Stimulated activated CD4-positive, alpha-beta T cell treated with anti-CD3 and anti-CD28 coated beads, Interleukin-4, amount 100 ng/mL, for 48 hours (primary cell): ENCODE measurements at places on chromosomes 7 and 10.

DNA sequence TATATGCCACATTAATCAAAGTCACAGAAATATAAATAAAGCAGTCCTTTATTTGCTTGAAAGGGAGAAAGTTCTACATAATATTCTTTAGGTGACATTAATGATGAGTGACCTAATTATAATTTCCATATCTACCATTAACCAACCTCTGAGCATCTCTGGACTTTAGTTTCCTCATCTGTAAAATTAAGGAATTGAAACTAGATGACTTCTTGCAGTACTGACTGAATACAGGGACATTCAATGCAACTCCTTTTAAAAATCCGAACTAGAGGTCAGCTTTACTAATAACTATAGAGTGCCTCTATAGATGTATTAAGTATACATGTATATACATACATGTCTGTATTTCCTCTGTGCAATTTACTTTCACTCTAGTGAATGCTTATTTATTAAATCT lies 3.9 kb downstream of the FMC1 start:
- no peak for DNase-seq

- no peak for DNase-seq
Observed at GRCh38 chr10:94493463-94493862, 52.1 kb upstream of the HELLS start.

- no peak for DNase-seq
Observed at GRCh38 chr7:38744746-38745145, 113.6 kb upstream of the AMPH start.

GRCh38 chr10:89582022-89582421 lies 46.6 kb upstream of the SLC16A12 start:
- no peak for DNase-seq

- DNase-seq, result no peak
Observed at GRCh38 chr7:77338883-77339629, 77.1 kb downstream of the GSAP start.

GRCh38 chr7:138842111-138842510 lies 44.1 kb upstream of the ATP6V0A4 start:
- DNase-seq, result no peak

- DNase-seq, result no peak
Observed at GRCh38 chr10:12027539-12027938, 15.1 kb downstream of the UPF2 start.

GRCh38 chr10:103584216-103585010 lies 90.9 kb downstream of the NEURL1 start:
- peak; percentile 40 for DNase-seq

GRCh38 chr7:24477398-24478136 lies 95.7 kb upstream of the PALS2 start:
- no peak for DNase-seq

- no peak for DNase-seq
Observed at GRCh38 chr10:78155722-78156121, 122.1 kb downstream of the RPS24 start.

DNA sequence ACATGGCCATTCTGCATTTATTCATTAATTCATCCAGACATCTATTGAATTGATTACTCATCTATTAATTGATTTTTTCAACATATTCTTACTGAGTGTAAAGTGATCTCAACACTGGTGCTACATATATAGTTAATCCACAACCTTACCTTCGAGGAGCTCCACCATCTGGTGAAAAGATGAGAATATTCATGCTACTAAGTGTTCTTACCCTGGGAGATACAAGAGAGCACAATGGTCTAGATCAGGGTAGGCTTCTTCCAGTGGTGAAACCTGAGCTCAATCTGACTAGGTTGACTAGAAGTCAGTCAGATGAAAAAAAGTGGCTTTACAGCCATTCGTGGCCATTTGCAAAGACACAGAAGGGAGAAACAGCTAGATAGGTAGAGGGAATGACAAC lies 507.4 kb downstream of the ANKRD7 start:
- no peak for DNase-seq

- DNase-seq, result no peak
Observed at GRCh38 chr10:105070952-105071351, 429.9 kb downstream of the SORCS3 start.

GRCh38 chr10:16993186-16993585 lies 136.4 kb downstream of the CUBN start:
- DNase-seq, result no peak

DNA sequence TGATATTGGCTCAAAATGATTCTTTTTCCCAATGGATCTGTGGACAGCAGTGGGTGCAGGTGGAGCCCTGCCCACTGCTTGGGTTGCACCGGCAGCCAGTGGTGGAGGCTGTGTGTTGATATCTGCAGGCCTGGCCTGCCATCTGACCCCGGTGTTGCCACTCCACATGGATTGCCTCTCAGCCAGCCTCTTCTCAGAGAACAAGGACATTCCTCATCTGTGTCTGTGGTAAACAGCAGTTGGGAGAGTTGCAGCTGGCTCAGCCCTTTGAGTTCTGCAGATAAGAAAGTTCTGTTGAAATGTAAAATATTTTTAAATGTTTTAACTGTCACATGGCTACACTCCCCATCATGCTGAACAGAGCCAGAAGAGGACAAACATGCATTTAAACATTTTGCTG lies 374.9 kb upstream of the CELF2 start:
- no peak for DNase-seq

DNA sequence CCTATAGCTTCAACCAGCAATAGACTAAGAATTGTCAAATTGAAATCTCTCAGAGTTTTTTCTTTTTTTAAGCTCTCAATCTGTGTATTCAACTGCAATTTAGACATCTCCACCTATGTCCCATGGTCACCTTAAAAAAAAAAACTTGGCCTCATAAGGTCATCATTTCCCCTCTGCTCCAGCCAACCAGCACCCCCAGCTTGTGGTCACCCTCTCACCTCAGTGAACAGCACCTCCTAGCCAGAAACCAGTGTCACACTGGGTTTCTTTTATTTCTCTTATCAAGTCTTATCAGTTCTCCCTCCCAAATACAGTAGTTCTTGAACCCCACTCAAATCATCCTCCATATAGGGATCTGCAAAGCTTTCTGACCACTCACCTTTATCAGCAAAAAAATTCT lies 4.0 kb downstream of the ITGB1 start:
- DNase-seq, result no peak

- no peak for DNase-seq
Observed at GRCh38 chr7:92246360-92247101, 757 bp downstream of the ANKIB1 start.

DNA sequence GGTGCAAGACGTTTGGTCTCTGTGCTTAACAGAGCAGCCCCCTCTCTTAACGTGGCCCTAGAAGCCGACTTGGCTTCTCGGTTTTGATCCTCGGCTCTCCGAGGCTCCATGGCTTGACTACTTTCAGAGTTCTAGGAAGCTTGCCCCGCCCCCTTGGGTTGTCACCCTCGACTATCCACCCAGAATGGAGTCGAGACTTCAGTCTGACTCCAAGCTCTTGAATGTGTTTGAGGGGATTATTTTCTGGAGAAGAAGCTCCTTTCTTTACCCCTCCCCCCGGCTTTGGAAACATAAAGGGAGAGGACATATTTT lies 448 bp downstream of the SEC24C start:
- DNase-seq, result peak; percentile 61

- DNase-seq, result no peak
Observed at GRCh38 chr7:55534916-55535590, 37.2 kb downstream of the VOPP1 start.

DNA sequence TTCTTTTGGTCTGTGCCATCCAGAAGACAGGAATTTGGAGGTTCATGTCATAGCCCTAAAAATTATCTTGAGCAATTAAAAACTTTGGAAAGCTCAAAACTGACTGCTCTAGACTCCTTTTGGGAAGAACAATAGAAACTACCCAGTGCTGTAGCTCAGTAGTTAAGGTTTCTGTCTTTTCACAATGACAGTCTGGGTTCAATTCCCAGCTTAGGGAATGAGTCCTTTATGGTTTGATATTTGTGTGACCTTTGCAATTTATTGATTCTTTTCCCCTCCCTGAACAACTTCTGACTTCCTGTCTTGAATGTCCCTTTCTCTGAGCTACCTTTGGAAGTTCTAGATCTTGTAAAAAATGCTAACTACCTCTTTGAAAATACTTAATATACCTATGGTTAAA lies 603.3 kb upstream of the IGFBP3 start:
- DNase-seq, result no peak

DNA sequence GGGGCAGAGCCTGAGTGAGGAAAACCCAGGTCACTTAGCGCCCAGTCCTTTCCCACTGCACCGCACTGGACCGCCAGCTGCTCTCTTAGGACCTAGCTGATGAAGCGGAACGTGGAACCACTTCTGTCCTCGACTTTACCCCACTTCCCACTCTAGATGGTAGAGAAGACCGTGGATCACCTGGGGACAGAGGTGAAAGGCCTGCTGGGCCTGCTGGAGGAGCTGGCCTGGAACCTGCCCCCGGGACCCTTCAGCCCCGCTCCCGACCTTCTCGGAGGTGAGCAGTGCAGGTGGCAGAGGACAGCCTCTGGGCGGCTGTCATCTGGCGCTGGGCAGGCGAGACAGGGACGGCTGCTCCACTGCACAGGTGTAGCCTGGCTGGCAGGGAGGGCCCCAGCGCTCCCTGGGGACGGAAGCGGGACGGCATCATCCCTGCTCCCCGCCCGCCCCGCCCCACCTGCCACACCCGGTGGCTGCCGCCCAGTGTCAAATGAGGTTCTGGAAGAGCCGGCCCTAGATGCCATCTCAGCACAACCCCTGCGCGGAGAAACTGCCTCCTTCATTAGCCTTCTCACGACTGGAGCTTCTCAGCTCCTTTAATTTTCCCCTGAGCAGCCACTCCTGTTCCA lies 11.7 kb downstream of the PLAC9 start:
- DNase-seq, result peak; percentile 14

DNA sequence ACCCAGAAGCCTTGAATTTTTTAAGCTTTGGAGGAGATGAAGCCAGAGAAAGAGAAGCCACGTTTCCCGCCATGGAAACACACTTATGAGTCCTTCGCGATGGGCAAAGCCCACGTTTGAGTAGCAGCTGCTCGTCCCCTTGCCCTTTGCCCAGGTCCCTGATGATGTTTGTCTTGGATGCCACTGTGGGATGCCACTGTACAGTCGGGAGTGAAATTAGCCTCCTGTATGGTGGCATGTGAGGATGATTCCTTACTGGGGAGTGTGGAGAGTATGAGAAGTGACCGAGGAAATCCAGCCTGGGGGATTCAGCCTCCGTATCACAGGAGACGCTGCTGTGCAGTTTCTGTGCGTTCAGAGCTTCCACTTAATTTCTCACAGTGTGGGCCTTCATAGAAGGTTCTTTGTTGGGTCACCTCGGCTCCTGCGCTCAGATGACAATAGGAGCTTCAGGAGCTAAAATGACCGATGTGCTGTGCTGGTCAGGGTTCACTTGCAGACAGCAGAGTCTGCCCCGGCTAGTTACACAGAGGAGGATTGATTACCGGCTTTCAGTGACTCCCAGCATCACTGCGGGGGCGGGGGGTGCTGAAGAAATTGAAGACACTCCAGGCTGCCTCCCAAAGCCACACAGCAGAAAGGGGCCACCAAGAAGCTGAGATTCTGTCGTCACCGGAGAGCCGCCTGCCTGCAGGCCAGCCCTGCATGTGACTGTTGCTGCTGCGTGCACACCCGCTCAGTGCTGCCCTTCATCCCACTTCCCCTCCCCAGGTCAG lies 122.1 kb upstream of the SFMBT2 start:
- no peak for DNase-seq

GRCh38 chr7:9863545-9863944 lies 1110.1 kb upstream of the PHF14 start:
- DNase-seq, result no peak

- DNase-seq, result no peak
Observed at GRCh38 chr10:62011558-62011957, 110.1 kb downstream of the ARID5B start.

- DNase-seq, result no peak
Observed at GRCh38 chr10:71250405-71250804, 38.0 kb downstream of the UNC5B start.

DNA sequence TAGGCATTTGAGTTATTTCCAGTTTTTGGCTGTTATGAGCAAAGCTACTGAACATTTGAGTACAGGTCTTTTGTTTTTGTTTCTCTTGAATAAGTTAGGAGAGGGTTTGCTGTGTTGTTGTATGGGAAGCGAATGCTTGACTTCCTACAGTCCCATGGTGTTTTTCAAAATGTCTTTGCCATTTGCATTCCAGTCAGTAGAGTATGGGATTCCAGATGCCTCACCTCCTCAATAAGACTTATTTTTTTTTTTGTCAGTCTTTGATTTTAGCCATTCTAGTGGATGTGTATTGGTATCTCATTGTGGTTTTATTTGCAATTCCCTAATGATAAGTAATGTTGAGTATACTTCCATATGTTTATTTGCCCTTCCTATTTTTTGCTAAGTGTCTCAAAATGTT lies 19.4 kb downstream of the CDK13 start:
- no peak for DNase-seq

DNA sequence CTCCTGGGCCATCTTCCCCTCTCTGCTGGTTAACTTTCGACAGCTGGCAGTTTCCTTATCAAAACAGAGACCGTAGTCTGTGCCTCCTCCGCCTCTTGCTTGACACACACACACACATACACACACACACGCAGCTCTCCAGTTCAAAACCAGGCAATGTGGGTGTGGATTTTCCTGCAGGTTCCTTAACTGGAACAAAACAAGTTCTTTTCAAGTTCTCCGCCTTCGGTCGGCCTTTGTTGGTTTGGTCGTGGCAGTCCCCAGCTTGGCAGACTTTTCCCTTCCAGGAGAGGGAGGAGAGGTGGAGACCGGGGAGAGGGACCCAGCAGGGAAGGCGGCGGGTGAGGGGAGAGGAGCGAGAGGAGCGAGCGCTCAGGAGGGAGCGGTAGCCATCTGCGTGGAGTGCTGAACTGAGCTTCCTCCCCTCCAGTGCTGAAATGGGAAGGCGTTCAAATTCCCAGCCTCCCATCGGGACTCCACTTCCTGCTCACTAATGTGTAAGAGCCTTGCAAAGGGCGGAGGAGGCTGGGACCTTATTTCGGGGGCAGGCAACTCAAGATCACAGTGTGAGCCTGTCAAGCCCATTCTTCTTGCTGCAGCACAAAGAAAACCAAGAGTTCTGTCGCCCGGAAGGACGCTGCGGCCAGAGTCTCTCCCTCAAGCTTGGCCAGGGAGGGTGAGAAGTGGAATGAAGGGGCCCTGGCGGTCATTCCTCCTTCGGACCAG lies 120.6 kb downstream of the PRPF18 start:
- DNase-seq, result peak; percentile 16

- DNase-seq, result no peak
Observed at GRCh38 chr7:68288144-68288593, 1291.5 kb downstream of the TYW1 start.

- no peak for DNase-seq
Observed at GRCh38 chr7:93242106-93242505, 9.9 kb downstream of the VPS50 start.

- DNase-seq, result no peak
Observed at GRCh38 chr7:116678780-116679179, 6.8 kb downstream of the MET start.

- peak; percentile 97 for DNase-seq
Observed at GRCh38 chr7:2555121-2556052, at the start of gene BRAT1. Gene BRAT1 (minus strand): TSS chr7:2555524. CDS start chr7:2554431, 1,093 bp downstream.
